Pulmonary artery endothelial cell (primary cell): ENCODE measurements at places on chromosomes 11 and 22.

GRCh38 chr11:96036863-96037262 lies 113.0 kb upstream of the MTMR2 start:
- DNase-seq, result no peak

- DNase-seq, result no peak
Measured at GRCh38 chr11:47340980-47341775, 11.3 kb downstream of the MYBPC3 start.

DNA sequence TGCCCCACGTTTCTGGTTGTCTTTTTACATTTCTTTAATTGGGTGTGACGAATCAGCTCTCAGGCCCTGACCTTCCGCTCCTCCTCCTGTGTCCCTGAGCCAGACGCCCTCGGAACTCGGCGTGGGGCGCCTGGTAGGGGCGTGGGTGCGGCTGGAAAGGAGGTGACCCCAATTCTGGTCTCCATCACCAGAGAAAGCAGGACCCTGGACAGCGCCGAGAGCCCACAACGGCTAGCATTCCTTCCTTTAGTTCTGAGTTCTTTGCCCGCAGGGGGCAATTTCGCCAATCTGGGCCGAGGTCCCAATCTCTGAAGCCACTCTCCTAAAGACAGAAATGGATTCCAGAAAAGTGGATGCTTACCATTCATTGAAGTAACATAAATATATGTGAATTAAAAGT lies 11.7 kb upstream of the RBMXL2 start:
- DNase-seq, result no peak

- DNase-seq, result no peak
Measured at GRCh38 chr11:12827369-12827768, 153.1 kb downstream of the TEAD1 start.

DNA sequence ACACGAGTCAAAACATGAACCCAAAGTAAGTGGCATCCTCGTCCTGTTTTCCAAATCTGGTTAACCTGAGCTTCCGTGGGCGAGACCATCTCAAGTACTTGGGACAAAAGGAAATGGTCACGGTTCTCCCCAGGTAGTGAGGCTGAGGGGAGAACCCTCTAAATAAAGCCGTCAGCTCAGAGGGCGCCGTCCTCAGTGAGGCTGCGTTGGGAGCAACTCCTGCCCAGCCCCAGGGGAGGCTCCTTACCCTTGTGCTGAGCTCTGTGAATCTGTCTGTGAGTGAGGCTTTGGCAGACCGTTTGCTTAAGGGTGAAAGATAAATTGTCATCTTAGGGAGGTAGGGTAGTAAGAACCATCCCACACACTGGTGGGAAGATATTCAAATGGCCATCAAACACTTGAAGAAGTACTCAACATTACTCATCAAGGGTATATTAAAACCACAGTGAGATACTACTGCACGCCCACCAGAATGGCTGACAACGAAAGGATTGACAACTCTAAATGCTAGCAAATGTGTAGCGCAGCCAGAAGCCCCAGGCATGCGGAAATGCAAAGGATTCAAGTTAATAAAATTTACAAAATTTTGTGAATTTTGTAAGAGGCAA lies 321.0 kb downstream of the TBC1D22A start:
- no peak for DNase-seq

- DNase-seq, result no peak
Measured at GRCh38 chr11:848380-848931, 5.8 kb downstream of the TSPAN4 start.
